ENCODE measurements at places on chromosomes 13 and 19.

DNA sequence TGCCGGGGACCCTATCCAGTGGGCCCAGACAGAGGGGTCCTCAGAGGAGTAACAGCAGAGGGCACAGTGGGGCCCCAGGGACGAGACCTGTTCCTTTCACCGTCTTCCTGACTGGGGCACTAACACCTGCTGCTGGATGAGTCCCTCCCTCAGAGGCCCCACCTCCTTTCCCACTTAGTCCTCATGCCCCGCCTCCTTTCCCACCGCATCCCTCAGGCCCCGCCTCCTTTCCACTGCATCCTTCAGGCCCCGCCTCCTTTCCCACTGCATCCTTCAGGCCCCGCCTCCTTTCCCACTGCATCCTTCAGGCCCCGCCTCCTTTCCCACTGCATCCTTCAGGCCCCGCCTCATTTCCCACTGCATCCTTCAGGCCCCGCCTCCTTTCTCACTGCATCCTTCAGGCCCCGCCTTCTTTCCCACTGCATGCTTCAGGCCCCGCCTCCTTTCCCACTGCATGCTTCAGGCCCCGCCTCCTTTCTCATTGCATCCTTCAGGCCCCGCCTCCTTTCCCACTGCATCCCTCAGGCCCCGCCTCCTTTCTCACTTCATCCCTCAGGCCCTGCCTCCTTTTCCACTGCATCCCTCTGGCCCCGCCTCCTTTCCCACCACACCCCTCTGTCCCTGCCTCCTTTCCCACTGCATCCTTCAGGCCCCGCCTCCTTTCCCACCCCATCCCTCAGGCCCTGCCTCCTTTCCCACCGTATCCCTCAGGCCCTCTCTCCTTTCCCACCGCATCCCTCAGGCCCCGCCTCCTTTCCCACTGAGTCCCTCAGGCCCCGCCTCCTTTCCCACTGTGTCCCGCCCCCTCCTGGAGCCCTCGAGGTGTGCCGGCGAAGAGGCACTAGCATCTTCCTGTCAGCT lies 6.7 kb downstream of the SPPL2B start:
- no peak for DNase-seq

DNA sequence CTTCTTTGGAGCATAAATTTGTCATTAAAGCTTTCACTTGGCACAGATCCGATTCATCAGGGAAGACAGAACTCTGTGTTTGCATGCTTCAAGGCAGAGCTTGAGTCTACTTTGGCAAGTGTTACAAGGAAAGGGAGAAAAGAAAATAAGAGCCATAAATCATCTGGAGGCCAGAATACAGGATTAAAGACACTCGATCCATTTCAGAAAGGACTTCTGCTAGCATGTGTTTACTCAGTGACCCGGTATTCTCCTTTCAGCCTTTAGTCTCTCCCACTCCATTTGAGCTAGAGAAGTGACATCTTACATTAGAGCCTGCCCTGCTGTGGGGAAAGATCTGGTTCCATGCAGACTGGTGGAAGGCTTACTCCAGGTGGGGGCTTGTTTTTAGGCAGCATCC lies 306.4 kb downstream of the KLF5 start:
- DNase-seq: no peak

GRCh38 chr19:21143854-21144253 lies 2.0 kb downstream of the ZNF431 start:
- DNase-seq: no peak

DNA sequence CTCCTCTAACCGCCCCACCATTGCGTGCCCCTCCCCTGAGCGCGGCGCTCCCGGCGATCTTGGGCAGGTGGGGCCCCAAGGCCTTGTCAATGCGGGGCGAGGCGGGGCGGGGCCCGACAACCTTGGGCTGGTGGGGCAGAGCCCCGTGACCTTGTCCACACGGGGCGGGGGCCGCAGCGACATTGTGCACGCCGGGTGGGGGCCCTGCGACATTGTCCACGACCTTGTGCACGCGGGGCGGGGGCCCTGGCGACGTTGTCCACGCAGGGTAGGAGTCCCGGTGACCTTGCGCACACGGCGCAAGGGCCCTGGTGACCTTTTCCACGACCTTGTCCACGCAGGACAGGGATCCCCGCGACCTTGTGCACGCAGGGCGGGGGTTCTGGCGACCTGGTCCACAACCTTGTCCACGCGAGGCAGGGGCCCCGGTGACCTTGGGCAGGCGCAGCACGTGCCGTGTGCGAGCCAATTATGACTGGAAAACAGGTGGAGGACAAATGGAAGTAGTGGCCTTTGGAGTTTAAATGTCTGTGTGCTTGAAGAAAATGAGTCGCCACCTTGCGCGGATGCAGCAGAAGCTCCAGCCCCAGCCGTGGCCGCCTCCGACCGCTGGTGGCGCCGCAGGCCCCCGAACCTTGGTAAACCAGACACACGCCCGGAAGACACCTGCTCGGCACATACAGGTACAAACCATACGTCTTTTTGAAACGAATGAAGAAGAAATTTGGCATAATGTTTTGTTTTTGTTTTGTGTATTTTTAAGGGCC lies 62.6 kb downstream of the LATS2 start:
- DNase-seq: no peak

GRCh38 chr19:39197808-39198207 lies 1.0 kb downstream of the NCCRP1 start:
- no peak for DNase-seq

GRCh38 chr13:54445453-54445852 lies 1416.8 kb downstream of the OLFM4 start:
- no peak for DNase-seq

GRCh38 chr13:113022745-113023574 lies 53.9 kb downstream of the MCF2L start:
- peak; percentile 10 for DNase-seq

DNA sequence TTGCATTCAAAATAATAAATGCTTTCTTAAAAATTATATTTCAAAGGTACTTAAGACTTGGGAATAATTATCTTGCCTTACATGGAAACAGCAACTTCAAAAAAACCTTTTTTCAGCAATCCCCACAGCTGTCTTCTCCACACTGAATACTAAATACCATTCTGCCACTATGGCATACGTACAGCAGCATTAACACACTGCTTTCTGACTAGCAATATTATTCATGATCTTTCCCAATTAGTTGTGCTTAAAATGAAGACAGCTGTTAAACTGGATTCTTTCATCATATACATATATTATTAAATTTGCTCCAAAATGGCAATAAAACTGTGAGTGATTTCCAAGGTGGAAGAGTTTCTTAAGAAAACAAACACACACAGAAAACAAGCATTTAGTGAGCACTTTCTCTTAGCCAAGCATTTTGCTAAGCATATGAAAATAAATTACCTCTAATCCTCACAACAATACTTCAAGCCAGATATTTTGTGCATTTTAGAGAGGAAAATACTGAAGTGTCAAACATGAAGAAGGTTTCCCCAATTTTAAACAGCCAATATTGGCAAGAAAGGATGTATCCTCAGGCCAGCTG lies 609.5 kb downstream of the SLITRK1 start:
- no peak for DNase-seq

DNA sequence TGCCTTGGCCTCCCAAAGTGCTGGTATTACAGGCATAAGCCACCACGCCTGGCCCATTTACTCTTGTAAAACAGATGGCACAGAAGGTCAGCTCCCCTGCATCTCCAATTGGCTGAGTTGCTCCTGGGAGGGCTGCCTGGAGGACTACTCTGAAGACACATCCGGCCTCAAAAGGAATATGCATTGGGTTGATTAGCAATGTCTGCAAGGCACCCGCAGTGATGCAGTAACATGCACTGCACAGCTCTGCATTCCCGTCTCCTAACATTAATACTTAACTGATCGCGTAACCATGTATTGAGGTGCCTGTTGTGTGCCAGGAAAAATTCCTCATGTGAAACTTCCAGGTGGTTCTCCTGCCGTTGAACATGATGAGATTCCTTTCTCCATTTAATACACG lies 5.0 kb downstream of the ELAVL3 start:
- DNase-seq: no peak

GRCh38 chr19:5290336-5291262 lies 50.0 kb downstream of the PTPRS start:
- no peak for DNase-seq

DNA sequence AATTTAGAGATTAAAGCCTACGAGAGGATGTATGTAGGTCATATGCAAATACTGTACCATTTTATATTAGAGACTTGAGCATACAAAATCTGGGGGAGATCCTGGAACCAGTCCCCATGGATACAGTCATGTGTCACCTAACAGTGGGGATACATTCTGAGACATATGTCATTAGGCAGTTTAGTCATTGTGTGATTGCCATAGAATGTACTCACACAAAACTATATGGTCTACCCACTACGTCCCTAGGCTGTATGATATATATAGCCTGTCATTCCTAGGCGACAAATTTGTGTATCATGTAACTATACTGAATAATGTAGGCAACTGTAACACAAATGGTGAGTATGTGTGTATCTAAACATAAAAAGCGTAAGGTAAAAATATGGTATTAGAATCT lies 62.8 kb downstream of the WDFY2 start:
- DNase-seq: no peak

DNA sequence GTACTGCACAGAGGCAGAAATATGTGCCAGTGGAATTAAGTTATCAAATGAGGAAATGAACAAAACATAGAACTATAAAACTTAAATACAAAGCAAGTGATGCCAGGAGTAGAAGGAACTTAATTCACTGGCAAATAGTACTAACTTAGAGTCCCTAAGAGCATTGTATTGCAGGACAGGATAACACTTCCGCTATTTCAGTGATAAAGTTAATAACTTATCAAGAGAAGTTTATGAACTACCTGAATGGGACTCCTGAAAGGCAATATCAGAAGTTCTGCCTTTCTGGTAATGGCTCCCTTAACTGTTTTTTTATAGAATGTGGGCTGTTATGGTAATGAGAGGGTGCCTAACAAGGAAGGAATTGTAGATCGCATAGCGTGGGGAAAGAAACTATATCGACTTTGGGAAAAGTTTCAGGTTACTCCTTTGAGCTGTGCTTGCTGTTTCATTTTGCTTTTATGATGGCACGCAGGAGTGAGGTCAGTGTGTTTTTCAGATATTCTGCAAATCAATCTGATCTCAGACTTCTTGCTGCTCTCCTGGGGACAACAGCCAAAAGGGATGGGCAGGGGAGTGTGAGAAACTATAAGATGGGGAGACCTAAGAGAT lies 95.3 kb upstream of the MLNR start:
- DNase-seq: peak; percentile 13

DNA sequence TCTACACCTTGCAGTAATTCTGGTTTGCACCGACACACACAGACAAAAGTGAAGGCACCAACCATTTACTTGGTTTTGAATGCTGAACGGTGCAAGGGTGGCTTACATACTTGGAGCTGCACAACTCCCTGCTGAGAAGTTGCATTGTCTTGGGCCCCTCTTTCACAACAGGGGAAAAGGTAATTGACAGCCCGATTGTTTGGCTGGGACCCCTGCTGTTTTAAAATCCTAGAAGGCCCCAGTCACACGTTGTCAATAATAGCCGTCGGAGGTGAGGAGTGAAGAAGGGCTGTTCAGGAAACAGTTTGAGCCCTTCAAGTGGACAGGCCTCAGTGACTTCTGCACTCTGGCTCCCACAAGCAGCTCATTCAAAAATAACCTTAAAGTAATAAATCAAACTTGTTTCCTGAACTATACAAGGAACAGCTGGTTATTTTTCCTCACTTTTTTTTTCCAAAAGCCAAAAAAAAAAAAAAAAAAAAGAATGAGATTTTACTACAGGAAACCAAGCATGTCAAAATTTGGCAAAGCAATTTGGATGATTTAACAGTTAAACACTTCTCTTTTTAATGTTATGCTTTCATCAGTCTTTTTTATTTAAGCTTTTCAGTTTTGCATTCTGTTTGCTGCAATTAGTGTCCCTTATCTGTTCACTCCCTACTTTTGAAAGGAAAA lies 19.0 kb upstream of the SPRY2 start:
- peak; percentile 19 for DNase-seq

DNA sequence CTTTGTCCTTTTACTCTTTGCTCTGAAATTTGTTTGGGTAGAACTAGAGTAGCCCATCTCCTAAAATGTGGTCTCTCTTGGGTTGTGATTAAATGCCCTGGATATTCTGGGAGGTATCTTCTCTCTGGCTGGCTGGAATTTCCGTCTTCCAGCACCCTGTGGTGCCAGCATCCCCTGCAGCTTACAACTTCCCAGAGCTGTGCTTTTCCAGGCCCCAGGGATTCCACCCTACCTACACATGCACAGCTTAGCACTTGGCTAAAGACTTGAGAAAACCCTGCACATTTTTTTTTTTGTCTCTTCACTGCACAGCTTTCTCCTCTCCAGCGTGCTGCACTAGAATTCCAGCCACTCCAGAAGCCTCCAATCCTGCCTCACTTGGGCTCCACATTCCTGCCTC lies 334.7 kb downstream of the IRS2 start:
- DNase-seq: peak; percentile 55

DNA sequence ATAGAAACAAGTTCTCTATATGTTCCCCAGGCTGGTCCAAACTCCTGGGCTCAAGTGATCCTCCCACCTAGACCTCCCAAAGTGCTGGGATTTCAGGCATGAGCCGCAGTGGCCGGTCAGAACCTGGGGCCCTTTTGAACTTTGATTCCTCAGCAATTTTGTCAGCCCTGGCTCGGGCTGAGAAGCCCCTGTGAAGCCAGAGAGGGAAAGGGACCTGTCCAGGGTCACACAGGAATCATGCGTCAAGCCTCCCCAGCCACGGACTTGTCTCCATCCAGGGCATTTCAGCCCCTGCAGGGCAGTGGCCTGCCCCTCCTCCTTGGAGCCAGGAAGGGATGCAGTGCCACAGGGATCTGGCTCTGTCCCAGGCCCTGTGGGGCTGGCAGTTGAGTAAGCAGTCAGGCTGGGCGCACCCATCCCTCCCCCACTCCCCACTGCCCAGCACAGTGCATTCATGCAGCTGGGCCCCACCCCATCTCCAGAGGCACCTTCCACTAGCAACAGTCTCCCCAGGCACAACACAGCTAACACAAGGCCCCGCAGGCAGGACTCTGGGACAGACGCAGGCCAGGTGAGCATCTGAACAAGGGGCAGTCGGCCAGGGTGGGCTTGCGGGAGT lies at the start of gene CAPS:
TSS of gene CAPS (plus strand) at position 516 of the 619 bp plus-strand sequence. CDS start 153 bp downstream, outside the sequence.
- DNase-seq: peak; percentile 23

- no peak for DNase-seq
Observed at GRCh38 chr19:10069046-10069445, 17.1 kb upstream of the SHFL start.

DNA sequence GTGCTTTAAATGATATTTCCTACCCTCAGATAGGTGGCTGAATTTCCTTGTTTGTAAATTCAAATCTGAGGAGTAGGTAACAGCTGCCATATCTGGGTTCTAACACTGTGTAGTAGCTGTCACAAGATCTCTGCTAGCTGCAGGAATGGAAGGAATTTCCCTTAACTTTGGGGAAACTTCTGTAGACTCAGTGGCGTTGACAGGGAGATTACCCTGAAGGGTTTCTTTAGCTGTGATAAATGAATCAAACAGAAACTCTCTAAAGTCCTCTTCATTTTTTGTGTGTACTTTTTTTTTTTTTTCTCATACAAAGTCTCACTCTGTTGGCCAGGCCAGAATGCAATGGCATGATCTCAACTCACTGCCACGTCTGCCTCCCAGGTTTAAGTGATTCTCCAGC lies 5.3 kb upstream of the EPSTI1 start:
- peak; percentile 86 for DNase-seq

DNA sequence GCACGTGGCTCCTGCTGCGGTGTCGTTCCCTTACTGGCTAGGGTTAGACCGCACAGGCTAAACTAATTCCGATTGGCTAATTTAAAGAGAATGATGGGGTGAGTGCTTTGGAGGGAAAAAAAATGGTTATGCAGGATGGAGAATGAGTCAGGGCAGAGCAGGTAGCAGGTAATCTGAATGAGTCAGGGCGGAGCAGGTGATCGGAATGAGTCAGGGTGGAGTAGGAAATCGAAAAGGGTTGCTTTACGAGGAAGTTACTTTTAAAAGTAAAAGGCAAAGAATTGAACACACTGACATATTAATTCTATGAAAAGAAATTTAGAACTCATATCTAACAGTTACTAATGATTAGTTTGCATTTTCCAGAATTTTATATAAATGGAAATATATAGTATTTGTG lies 335.5 kb downstream of the FOXO1 start:
- DNase-seq: no peak
